ENCODE measurements at places on chromosomes 2 and 18.

GRCh38 chr2:205858881-205859441 lies 176.7 kb downstream of the NRP2 start:
- DNase-seq: no peak

- no peak for DNase-seq
Measured at GRCh38 chr2:190197143-190197720, 122.4 kb downstream of the HIBCH start.

GRCh38 chr18:2515908-2516625 lies 55.2 kb downstream of the METTL4 start:
- DNase-seq: no peak

DNA sequence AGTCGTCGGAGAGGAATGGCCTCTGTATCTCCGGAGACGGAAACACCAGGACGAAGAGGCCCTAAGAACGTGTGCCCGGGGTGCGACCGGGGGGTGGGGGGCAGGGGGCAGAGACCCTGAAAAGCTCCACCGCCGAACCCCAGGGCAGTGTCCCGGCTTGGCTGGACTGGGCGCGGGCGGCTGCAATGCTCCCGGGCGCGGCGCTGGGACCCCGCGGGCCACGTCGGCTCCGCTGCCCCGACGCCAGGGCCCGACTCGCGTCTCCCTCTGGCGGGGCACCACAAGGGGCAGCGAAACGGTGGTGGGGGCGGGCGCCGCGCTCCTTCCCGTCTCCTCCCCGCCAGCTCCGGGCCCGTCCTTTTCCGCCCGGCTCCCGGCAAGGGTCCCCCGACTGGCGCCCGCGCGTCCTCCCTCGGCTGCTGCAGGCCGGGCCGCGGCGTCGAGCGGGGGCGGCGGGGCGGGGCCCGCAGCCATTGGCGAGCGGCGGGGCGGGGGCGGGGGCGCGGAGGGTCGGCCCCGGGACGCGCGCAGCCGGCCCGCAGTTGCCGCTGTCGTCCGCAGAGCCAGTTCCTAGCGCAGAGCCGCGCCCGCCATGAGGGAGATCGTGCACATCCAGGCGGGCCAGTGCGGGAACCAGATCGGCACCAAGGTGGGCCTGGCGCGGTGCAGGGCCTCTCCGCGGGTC lies at the start of gene TUBB6:
TUBB6 (plus strand) TSS at position 541 of the 685 bp plus-strand sequence; CDS start at position 593, 52 bp downstream.
- no peak for DNase-seq

GRCh38 chr2:217791551-217791950 lies 211.2 kb downstream of the TNS1 start:
- no peak for DNase-seq

- DNase-seq: no peak
Measured at GRCh38 chr2:117351396-117351795, 463.1 kb upstream of the DDX18 start.

DNA sequence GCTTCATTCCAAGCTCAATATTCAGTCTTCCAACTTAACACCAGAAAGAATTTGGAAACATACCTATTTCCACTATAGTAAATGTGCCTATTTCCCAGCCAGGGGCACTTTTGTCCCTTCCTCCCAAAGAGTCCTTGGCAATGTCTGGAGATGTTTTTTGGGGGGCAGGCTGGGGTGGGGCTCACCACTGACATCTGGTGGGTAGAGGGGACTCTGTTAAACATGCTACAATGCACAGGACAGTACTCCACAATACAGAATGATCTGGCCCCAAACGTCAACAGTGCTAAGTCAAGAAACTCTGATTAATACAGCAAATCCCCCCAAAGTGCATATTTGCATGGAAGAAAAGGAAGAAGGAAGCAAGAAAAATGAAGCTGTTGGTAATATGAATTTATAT lies 61.7 kb downstream of the SMIM21 start:
- DNase-seq: no peak

DNA sequence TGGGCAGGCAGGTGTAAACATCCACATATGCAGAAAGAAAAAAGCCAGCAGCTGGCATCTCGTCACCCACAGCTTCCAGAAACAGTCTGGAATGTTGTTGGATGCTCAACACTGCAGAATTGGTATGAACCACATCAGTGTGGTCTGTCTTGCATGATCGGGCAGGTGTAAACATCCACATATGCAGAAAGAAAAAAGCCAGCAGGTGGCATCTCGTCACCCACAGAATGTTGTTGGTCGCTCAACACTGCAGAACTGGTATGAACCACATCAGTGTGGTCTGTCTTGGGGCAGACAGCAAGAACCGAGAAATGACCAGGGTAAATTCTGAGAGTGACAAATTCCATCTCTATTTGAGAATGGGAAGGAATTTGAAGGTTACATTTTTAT lies 39.6 kb downstream of the DOCK10 start:
- no peak for DNase-seq

DNA sequence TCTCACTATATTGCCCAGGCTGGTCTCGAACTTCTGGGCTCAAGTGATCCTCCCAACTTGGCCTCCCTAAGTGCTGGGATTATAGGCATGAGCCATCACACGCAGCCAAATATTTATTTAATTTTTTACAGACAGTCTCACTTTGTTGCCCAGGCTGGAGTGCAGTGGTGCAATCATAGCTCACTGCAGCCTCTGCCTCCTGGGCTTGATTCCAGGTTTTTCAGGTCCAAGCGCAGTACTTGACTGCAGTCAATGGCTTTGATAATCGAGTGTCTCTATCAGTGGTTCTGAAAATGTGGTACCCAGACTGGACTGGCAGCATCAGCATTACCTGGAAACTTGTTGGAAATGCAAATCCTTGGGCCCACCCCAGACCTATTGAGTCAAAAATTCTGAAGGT lies 63.1 kb downstream of the PLB1 start:
- no peak for DNase-seq

DNA sequence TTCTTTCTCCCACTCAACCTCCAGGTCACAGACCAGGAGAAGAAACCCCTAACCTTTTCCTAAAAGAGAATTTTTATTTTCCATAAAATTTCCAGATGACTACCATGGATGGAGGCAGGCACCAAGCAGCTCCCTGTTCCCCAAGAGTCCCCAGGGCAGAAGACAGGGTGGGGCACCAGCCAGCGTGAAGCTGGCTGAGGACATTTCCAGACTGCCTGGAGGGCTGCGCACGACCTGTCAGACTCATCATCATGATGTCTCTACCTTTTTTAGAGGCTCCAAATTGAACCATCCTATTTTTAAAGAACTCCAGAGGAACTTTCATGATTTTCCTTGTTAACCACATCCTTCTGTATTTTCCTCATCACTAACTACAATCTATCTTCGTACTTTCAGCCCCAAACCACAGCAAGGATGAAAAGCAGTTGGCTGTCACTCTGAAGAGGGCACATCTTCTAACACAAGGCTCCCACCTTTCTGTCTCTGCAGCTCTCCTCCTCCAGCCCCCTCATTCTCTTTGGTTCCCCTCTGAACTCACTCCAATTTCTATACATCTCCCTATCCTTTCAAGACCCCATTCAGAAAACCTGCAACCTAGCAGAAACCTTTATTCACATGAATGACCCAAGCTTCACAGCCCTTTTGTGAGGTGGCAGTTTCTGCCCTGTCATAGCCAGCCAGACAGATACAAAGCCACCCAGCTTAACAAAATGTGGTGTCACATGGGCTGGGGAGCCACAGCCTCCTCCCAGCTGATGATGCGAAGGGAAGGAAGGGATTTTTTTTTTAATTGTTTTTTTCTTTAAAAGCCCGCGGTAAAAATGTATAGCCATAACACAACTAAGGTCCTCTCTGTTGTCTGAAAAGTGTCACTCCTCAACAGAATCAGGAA lies 11.1 kb downstream of the AMMECR1L start:
- no peak for DNase-seq

DNA sequence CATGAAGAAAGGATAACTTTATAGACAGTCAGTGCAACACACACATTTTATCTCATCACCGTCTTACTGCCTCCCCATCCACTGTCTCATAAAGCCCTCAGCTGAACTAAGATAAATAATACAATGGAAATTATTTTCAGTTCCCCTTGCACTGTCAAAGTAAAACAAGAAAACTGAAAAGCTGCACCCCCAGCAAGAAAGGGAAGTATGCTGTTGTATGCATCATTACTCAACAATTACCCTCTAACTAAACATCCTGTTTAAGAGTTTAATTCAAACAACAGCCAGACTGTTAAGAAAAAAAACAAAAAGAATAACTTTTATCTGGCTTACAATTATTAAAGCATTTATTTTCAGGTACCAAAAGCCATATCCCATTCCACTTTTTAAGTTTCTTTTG lies 25.0 kb downstream of the MPPE1 start:
- no peak for DNase-seq

DNA sequence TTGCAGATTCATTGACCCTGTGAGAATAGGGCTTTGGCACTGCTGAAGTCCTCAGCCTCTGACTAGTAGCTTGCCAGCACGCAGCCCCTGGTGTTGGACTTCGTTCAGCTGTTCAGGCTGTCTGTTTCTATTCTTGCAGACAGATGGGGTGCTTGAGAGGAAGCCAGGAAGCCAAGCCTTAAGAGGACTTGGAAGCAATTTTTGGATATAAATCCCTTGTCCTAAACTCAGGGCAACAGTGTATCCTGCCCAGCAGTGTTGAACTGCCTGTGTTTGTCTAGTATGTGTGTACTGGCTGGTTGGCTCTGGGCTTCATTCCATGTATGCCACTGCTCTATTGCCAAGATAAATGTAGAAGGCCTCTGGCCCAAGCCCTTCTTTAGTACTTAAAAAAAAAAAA lies 108.6 kb downstream of the COMMD1 start:
- peak; percentile 22 for DNase-seq

DNA sequence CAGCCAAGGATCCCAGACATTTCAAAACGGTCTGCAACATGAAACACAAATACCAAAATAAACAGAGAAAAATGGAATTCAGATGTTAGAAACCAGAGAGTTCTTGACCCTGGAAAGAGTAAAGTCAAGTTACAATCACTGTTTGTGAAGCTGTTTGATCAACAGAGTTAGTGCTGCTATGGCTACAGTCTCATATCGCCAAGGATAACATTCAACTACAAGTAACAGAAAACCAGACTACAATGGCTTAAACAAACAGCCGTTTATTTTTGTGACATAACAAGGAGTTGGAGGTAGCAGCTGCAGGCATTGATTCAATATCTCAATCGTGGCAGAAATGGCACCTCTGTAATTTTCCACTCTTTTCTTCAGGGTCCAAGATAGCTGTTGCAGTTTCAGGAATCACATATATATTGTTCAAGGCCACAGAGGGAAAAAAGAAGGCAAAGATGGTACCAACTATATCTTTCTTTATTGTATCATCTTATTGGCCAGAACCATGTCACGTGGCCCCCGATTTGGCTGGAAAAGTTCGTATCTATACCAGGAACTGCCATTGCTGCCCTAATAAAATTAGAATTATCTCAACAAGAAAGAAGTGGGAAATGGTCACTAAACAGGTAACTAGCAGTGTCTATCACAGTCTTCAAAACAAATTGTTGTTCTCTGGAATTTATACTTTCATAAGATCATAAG lies 17.7 kb upstream of the HNRNPLL start:
- no peak for DNase-seq

DNA sequence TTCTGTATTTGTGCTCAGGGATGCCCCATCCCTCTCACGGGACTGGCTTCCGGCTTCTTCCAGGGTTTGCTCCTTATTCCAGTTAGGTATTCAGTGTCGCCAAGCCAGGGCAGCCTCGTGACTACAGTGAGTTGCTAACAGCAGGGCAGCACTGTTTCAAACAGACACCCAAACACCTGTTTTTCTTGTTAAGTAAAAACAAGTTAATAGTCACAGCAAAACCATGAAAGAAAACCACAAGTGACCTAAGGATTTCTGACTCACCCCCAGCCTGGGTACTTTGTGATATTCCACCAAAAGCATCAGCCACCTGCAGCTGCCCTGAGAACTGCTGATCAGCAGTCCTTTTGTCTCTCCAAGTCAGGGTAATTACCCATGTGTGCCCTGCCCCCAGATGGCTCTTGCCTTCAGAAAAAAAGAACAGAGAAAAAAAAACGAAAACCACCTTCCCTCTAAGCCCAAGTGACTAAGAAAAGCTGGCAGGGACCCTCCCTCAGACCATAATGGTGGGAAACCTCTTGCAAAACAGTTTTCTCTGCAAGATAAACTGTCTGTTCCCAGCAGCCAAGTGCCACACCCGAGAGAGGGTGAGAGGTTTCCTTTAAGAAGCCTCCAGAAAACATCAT lies 178.2 kb downstream of the ANAPC1 start:
- DNase-seq: no peak

DNA sequence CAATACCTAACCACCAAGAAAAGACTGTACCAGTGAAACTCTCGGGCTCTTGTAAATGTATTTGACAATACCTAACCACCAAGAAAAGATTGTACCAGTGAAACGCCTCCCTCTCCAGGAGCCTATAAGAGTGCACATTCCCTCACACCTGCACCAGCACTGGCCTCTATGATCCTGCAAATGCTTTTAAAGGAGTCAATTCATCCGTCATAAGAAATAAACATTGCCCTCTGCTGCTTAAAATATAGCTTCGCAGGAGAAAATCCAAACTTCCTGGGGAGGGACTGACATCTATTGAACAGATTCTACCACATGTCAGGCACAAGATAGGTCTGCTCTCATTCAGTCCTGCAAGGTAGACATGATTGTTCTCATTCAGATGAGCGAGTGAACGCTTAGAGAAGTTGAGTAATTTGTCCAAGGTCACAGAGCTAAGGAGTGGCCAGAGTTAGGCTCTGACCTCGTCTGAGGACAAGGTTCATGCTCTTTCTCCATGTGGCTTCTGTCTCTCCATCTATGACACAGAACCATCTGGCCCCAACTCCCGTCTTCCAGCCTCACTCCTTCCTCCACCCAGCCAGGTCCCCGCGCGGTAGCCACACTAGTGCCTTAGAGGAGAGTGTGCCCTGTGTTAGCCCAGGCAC lies 38.7 kb downstream of the MCFD2 start:
- DNase-seq: no peak

- no peak for DNase-seq
Measured at GRCh38 chr2:108855194-108855593, 68.6 kb downstream of the CCDC138 start.

DNA sequence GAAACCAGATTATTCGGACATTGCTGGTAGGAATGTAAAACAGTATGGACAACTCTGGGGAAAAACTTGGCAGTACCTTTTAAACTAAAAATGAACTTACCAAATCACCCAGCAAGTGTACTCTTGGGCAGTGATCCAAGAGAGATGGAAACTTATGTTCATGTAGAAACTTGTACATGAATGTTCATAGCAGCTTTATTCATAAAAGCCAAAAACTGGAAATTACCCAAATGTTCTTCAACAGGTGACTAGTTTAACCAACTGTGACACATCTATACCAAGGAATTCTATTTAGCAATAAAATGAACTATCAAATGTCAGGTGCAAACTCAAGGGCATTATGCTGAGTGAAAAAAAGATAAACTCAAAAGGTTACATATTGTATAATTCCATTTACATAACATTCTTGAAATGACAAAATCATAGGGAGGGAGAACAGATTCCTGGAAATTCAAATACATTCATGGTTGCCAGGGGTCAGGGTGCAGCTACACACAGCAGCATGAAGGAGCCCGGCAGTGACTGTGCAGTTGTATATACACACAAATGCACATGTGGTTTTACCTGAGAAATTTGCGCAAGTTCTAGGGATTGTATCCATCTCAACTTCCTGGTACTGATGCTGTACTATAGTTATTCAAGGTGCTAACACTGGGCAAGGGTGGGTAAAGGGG lies 3.5 kb upstream of the RNU4ATAC start:
- DNase-seq: no peak
